ENCODE measurements at places on chromosomes 5 and 9.

DNA sequence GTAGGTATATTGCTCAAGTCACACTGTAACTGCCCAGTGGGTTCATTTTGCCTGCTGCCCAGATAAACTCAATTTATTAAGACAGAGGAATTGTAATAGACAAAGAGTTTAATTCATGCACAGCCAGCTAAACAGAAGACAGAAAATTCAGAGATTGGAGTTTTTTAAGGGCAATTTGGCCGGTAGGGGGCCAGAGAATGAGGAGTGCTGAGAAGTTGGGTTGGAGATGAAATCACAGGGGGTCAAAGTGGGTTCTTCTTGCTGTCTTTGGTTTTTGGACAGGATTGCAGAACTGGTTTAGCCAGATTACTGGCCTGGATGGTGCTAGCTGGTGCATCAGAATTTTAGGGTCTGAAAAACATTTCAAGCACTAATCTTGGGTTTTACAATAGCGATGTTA, 20.7 kb upstream of the IL33 start:
- DNase-seq, result no peak

GRCh38 chr9:134642385-134643181, 980 bp downstream of the COL5A1 start:
- no peak for DNase-seq

GRCh38 chr5:5638211-5638610, 215.7 kb downstream of the ICE1 start:
- no peak for DNase-seq

GRCh38 chr5:162637481-162637880, 569.9 kb downstream of the GABRG2 start:
- DNase-seq, result no peak

DNA sequence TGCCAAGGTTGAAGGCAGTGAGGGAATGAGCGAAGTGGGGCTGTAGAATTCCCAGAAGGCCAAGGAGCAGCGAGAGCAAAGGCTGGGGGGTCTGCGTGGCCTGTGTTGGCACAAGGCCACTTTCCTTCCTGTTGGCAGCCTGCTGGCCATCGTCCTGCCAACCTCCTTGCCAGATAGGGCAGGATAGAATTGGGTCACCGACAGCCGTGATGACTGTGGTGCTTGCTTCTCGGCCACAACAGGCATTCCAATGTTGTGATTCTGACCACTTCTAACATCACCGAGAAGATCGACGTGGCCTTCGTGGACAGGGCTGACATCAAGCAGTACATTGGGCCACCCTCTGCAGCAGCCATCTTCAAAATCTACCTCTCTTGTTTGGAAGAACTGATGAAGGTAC, 18.9 kb downstream of the TRIP13 start:
- no peak for DNase-seq
